ENCODE measurements at places on chromosomes 4 and X.

- peak; percentile 43 for DNase-seq
These were observed 61.4 kb downstream of the IGFBP7 start for GRCh38 chr4:57048590-57049304.

DNA sequence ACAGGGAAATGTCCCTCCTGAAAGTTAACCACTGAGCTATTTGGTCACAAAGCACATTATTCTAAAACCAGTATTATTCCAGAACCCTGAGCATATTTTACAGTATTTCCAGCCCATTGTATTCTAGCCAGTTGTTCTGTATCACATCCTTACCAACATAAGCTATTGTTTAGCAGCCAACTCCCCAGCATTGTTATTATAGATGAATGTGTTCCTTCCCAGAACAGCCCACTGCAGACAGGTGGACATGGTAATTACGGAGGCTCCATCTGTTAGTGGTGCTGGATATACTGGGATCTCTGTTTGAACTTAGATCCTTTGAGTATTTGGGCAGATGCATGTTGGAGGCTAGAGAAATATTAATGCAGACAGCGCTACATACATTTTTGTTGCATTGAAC is 126.1 kb downstream of the MGST2 start:
- no peak for DNase-seq

GRCh38 chrX:1464971-1465285 is 12.2 kb upstream of the ASMTL start:
- DNase-seq, result no peak

DNA sequence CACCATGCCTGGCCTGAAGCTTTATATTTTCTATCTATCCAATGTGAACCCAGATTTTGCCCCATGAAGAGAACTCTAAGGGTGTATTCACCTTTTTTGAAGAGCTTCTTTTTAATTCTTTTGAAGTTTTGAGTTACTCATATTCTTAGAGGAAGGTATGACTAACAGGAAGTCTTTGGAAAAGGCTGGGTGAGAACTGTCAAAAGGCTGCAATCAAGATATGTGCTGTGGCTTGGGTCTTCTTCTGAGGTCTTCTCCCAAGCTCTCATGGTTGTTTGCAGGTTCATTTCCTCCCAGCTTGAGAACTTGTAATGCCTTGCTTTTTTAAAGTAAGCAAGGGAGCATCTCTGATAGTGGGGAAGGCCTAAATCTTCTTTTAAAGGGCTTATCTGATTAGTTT is 3.1 kb upstream of the C4orf17 start:
- DNase-seq, result no peak

All from IMR-90 (cell line).